Skeletal muscle cell (primary cell): ENCODE measurements at places on chromosomes 12 and 14.

GRCh38 chr14:100474196-100474595 lies 113.0 kb downstream of the BEGAIN start:
- no peak for DNase-seq

GRCh38 chr12:7609495-7609894 lies 56.2 kb downstream of the APOBEC1 start:
- DNase-seq = no peak

DNA sequence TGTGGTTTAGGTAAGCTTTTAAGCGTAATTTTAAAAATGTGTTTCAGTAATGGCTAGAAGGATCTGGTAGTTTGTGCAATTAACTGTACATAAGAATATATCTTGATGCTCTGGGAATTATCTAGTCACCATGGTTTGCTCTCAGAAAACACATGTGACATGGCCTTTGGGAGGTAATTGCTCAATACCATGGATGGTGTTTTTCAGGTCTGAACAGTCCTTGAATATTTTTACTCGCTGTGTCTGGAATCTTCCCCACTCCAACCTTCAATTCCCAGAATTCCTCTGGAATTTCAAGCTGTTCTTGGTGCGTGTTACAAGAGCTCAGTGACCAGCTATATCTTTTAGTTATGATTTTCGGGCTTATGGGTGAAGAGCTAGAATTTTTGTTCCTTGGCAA lies 85.3 kb downstream of the DAAM1 start:
- DNase-seq = no peak

- DNase-seq = no peak
Observed at GRCh38 chr12:68746572-68747180, 700 bp downstream of the SLC35E3 start.

- DNase-seq = no peak
Observed at GRCh38 chr12:38586789-38587188, 270.2 kb downstream of the ALG10B start.

DNA sequence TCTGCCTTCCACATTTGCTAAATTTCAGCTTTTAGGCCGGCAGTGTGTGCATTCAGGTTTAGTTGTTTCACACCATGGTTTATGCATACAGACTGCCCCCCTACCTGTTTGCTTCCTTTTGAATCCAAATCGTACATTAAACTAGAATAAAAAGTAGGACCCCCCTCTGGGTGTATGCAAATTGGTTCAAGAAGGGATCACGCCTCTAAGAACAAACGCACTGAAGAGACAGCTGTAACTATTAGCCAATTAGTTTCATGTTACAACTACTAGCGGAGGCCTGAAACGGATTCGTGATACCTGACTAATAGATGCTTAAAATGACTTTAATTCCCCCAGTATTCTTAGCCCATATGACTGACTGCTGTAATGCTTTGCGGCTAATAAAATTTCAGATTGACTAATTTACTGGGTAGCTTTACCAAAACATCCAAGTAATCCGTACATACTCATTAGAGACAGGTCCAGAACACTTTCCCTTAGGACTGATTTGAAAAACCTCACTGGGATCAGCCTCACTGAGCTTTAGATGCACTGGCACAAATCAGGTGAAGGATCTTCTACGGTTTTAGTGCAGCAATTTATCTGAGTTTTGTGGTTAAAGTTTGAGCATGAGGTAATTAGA lies 411.8 kb downstream of the NPAS3 start:
- no peak for DNase-seq

- no peak for DNase-seq
Observed at GRCh38 chr12:103269946-103270345, 225.8 kb downstream of the C12orf42 start.

DNA sequence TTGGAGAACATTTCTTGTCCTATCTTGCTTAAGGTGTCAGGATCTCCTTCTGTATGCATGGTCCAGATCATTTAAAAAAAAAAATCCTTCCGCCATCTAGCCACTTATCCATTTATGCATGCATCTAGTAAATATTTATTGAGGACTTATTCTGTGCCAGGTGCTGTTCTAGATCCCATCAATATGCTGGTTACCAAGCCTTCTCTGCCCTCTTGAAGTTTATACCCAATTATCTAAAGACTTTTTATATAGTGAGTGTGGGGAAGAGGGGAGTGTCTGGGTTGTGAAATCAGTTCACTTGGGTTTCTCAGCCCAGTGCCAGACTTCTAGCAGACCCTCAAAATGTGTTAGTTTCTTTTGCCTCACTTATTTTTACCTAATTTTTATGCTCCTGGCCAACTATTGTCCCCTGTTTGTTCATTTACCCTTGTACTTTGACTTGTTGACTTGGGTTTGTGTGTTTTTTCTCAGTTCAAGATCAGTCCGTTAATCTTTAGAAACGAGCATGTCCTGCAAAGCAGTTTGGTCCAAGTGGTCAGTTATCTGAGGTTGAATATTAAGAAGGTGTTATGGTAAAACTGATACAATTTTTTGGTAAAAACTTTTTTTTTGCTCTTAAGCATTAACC lies 488.9 kb downstream of the PCNX1 start:
- DNase-seq = no peak

DNA sequence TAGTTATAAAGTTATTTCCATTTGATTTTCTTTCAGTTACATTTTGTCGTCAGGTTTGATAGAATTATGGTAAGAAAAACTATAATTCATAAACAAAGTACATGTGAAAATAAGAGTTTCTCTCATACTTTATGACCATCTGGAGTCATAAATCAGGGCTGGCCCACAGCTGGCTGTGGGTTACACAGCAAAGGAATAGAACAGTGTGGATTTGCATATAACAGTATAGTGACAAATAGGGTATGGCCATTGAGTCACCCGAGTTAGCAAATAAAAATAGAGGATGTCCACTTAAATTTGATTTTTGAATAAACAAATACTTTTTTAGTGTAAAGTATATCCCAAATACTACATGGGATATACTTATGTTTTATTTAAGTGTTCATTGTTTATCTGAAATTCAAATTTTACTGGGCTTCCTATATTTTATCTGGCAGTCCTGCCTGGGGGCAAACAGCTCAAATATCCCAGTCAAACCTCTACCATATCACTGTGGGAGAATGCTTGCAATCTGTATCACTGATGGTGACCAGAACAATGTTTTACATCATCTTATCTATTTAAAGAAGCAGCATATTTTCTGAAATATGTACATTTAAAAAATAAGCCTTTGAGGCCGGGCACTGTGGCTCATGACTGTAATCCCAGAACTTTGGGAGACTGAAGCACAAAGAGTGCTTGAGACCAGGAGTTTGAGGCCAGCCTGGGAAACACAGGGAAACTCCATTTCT lies 65.5 kb downstream of the KSR2 start:
- DNase-seq = no peak

- no peak for DNase-seq
Observed at GRCh38 chr12:115611477-115611876, 666.0 kb downstream of the MED13L start.

- no peak for DNase-seq
Observed at GRCh38 chr12:130646716-130647370, 69.3 kb downstream of the RIMBP2 start.

- DNase-seq = no peak
Observed at GRCh38 chr14:93811676-93812075, 23.4 kb upstream of the PRIMA1 start.

DNA sequence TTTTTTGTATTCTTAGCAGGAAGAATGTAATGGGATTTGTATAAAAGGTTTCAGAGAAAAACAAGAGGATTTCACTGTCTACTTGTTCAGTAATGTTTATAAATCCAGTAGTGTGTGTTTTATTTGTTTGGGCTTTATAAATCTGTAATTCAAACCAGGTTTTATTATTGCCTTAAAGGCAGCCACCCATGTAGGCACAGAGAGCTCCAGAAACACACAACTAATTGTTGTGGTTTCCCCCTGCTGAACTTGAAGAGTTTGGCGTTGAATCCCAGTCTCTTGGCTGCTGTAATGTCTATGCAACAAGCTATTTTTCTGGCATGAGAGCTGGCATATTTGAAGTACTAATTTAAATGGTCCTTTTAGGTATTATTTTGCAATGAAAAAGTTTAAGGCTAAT lies 63.4 kb upstream of the SLCO1C1 start:
- no peak for DNase-seq

DNA sequence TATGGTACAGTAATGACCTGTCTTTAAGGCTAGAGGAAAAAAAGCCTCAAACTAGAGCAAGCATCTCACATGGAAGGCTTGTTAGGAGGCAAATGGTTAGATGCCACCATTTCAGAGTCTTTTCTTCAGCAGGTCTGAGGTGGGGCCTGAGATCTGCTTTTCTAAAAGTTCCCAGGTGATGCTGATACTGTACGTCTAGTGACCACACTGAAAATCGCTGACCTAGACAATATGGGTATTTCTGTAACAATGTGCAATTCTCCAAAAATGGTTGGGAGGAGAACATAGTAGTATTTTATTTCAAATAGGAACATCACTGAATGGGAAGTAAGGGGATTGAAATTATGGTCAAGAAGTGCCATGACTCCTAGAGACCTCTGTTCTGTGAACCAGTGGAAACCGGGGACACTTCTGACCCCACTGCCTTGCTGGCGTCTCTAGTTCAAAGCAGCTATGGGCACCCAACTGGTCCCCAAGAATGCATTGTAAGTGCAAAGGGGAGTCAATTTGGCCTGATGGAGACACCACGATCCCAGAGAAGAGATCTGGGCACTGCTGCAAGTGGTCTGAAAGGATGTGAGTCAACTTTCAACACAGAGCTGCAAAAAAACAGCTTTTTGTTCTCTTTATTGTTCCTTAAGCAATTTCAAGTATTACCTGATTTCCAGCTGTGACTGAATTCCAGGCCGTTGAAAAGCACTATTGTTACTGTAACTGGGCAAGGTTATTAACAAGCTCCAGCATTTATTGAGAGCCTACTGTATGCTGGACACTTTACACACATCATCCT lies 54.4 kb upstream of the PLEKHG7 start:
- DNase-seq = no peak

- no peak for DNase-seq
Observed at GRCh38 chr14:64698903-64699302, 5.3 kb upstream of the PLEKHG3 start.

DNA sequence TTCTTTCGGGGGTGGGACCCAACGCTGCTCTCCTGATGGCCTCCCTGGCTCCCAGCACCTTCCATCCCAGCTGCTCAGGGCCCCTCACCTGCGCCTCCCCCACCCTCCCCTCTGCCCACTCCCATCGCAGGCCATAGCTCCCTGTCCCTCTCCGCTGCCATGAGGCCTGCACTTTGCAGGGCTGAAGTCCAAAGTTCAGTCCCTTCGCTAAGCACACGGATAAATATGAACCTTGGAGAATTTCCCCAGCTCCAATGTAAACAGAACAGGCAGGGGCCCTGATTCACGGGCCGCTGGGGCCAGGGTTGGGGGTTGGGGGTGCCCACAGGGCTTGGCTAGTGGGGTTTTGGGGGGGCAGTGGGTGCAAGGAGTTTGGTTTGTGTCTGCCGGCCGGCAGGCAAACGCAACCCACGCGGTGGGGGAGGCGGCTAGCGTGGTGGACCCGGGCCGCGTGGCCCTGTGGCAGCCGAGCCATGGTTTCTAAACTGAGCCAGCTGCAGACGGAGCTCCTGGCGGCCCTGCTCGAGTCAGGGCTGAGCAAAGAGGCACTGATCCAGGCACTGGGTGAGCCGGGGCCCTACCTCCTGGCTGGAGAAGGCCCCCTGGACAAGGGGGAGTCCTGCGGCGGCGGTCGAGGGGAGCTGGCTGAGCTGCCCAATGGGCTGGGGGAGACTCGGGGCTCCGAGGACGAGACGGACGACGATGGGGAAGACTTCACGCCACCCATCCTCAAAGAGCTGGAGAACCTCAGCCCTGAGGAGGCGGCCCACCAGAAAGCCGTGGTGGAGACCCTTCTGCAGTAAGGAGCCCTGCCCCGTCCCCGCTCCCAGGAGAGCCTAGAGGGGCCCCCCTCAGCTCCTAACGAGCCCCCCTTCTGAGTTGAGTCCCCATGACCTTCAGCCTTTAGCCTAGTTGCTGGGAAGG lies at the start of gene HNF1A:
Gene HNF1A (plus strand): TSS at position 248 of the 924 bp plus-strand sequence. CDS start 226 bp downstream, at position 474.
- DNase-seq = no peak

DNA sequence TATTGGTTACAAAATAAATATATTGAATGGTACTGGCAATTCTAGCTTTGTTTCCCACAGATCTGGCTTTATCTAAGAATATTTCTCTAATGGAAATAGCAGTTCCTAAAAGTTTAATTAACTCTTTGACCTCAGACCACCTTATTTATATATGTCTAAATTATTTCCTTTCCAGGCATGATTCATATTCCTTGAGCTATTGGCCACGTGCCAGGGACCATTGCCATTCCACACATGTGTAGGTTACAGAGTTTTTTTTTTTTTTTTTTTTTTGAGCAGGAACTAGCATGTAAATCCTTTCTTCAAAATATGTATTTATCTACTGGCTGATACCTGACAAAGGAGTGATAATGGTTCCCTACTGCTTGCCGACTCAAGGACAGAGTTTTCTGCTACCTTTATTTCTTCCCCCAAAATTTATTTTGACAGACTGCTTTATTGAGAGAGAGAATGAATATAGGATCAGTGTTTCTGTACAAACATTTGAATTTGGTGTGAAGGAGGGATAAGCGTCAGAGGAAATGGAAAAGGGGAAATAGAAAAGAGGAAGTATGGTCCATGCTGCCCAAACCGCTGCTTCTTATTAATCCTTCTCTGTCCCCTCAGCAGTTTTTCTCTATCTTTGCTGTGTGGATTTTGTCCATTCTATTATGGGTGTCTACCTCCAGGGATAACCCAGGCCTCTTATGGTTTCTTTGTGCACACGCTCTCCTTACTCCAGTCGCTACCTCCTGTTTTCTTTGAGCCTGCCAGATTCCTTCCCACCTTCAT lies 36.4 kb downstream of the PDE3A start:
- no peak for DNase-seq

DNA sequence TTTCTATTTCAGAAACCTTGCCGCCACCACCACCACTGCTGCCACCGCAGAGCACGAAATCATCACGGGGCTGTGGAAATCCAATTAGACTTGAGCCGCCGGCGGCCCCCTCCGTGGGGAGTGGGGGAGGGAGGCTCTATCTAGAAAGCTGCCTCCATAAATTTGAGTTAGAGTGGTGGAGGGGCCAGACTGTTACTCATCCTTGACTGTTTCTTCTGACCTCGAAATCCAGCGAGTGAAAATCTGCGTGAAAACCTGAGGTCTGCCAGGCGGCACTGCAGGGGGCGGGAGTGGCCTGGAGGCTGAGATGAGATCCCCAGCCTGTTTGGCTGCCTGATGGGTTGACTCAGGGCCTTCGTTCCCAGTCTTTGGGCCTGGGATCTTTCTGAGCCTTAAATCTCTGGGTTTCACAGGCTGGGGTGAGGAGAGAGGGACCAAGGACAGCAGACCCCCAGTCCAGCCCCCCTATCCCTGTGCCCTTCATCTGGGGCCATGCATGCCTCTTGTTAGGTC lies 29.9 kb downstream of the TSPAN9 start:
- no peak for DNase-seq

DNA sequence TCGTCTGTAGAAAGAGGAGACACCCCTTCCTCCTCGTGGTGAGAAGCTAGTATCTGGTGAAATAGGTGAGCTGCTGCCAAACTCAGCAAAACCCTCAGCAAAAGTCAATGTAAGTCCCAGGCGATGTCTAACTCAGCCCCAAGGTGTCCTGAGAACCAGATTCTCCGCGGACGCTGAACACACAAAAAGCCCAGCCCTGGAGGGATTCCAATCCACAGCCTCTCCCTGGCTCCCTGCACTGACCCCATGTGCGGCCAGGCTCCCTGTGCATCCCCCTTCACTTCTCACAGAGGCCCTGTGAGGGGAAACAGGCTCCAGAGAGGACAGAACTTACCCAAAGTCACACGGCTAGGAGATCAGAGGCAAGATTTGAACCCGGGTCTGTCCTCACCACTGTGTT lies 81.5 kb downstream of the NINJ2 start:
- no peak for DNase-seq
